Foreskin keratinocyte (primary cell): ENCODE measurements at places on chromosomes 1 and 21. TPM values are rescaled to one million over a fixed set of nuclear protein-coding genes. Genes with fewer than 3 reads are reported as not detected.

Gene PRAMEF10
- polyA plus RNA-seq: not detected in 2 replicates

Gene NPHS2
- polyA plus RNA-seq: not detected in 2 replicates

Gene FLG2
- polyA plus RNA-seq: 0.03 and 0.04 TPM in 2 replicates

Gene PTGER3
- not detected in 2 replicates for polyA plus RNA-seq

Gene ADGRL2
- 2.4 and 4.8 TPM in 2 replicates for polyA plus RNA-seq

Gene RGS8
- not detected in 2 replicates for polyA plus RNA-seq
